Right kidney (tissue), 9 donors: ENCODE measurements at places on chromosomes 1 and 21.

DNA sequence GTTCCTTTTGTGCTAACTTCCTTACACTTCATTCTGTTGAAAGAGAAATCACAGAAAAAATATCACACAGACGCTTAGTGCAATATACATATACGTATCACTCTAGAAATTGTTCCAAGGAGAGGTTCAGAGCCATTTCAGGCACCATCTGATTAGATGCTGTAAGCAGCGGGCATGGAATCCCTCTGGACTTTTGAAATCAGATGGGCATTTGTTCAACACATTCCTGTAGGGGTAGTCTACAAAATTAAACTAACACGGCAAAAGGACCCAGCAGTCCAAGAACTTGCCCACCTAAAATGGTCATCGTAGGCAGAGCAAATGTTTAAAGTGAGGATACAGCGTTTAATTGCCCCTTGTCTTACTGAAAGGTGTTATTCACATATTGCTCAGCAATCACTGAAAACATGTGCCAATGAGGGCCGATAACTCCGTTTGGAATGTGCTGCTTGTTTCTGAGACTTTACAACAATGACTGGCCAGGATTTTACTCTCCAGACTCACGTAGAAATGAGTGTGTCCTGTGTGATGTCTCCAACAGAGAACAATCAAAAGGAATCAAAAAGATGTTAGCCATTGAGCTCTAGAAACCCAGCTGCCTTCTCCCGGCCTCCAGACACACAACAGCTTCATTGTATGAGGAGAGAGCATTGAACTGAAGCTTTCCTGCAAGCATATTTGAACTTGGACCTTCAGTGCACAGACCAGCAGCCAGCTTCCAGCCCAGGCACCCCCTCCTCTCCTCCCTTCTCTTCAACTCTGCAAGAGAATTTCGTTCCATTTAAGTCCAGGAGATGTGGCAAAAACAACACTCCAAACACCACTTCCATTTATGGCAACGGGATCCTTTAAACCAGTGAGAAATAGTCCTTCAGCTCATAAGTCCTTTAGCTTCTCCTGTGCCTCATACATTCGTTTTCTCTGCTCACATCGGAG, 32.1 kb upstream of the ADORA3 start:
- no peak for DNase-seq

DNA sequence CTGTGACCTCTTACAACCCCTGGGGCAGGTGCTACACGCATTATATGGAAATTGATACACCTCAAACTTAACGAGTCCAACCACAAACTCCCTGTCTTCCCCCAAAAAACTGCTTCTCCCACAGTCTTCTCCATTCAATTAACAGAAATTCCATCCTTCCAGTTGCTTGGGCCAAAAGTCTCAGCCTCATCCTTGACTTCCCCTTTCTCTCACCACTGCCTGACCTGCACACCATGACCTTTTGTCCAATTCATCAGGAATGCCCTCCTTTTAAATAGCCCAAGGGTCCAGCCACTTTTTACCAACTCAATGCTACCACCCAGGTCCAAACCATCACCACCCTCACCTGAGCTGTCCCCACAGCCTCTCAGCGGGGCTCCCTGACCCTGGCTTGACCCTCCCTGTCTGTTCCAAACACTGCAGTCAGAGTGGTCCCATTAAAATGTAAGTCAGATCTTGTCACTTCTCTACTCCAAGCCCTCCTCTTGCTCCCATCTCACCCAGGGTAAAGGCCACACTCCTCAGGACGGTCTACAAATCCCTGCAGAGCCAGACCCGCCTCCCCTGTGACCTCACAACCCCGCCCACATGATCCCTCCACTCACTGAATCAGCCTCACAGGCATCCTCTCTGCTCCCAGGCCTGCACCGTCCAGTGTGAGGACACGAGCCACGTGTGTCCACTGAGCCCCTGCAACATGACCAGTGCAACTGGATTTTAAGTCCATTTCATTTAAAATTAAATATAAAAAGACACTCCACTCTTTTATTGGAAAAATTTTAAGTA, 18.5 kb downstream of the KCNN3 start:
- no peak for DNase-seq

GRCh38 chr21:30408782-30409494, 13.1 kb downstream of the KRTAP13-1 start:
- peak; percentile 10 for DNase-seq

DNA sequence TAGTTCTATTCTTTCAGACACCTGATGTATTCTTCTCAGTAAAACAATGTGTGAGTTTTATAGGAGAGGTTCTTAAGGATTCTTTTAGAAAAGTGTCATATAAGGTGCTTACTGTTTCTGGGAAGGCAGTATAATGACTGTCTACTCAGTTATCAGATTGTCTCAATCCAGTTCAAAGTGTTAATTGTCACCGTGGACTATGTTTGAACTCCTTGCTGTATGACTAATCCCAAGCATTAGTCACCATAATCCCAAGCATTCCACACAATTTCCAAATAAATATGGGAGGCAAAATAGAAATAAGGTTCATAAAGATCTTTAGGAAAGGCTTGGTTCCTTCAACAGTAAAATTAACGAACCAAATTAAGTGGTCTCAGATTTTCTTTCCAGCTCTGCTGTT, 342.1 kb upstream of the NR5A2 start:
- no peak for DNase-seq

DNA sequence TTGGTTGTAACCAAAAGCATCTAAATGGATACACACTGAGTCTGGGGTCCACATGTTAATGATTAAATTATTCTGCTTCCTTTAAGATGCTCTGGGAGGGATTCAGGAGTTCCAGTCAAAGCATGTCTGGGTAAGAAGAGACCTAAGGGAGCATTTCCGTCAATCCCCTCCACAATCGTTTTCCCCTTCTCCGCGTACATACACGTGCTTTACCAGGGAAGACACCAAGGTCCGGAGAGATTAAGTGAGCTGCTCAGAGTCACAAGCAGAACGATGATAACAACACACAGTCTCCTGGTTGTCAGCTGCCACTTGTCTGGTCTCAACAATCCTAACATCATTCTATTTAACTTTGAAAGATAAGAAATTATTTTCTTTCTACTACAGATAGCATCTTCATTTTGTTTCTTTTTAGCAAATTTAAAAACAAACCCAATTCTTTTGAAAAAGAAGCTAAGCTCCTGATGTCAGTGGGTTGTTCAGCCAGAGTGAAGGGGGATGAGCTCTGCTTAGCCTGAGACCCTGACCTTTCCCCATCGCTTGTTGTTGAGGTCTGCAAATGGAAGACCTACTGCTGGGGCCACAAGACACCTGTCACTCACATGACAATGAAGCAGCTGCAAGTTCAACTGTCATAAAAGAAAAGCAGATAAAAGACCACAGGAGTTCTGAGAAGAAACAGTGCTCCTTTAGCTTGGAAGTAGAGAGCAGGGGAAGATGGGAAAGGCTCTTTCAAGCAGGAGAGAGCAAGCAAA, 4.5 kb downstream of the PAFAH2 start:
- no peak for DNase-seq

- DNase-seq, result no peak
Observed at GRCh38 chr1:56688522-56689026, 43.5 kb downstream of the PRKAA2 start.

- no peak for DNase-seq
Observed at GRCh38 chr1:62613325-62613727, 16.0 kb downstream of the ANGPTL3 start.

DNA sequence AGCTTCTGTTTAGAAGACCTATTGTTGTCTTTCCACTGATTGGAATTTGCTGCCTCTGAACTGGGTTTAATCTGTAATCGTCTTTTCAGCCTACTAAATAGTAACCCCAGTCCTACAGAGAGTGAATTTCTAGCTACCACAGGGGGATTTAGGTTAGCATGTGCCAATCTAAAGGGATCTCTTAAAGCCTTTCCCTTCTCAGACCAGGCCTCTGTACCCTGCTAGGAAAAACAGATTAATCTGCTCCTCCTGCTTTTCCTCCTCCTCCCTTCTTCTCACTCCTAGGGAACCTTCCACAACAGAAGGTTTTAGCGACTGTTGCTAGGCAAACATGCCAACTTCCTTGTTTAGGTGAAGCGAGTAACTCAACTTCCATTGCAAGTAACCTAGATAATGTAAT, 1.3 kb upstream of the RC3H1 start:
- peak; percentile 46 for DNase-seq

DNA sequence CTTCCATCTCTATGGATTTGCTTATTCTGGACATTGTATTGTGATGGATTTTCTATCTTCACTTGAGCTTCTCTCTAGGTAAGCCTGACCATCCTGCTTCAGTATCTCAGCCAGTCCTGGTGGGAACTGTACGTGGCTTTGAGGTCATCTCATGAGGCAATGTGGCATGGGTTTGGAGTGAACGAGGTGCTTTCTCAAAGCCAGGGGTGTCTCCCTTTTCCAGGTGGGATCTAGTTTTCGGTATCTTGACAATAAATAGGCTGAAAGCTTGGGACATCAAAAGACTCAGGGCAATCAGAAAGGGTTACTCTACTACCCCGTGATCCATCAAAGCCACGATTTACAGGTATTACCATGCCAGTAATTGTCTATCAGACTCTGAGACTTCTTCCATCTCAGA, 40.8 kb downstream of the AZIN2 start:
- no peak for DNase-seq

GRCh38 chr21:28133116-28133515, 859.6 kb downstream of the LTN1 start:
- DNase-seq, result no peak

- DNase-seq, result no peak
Observed at GRCh38 chr1:191350938-191351337, 807.3 kb upstream of the RGS18 start.

GRCh38 chr21:41600116-41600515, 92.2 kb upstream of the TMPRSS2 start:
- DNase-seq, result no peak

GRCh38 chr1:102970496-102971078, 137.7 kb downstream of the COL11A1 start:
- peak; percentile 3 for DNase-seq

DNA sequence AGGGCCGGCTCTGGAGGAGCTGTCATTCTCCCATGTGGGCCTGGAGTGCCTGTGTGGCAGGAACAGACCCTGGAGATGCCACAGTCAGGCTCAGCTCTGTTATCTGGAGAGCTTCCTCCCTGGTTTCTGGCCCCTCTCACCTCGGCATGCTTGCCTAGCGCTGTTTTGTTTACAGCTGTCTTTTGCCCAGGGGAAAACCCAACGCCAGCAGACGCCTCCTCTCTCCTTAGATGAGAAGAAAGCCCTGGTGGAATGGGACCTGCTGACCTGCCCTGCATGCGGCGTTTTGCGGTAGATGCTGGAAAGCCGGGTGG, 104.9 kb downstream of the CRYAA start:
- DNase-seq, result no peak

- no peak for DNase-seq
Observed at GRCh38 chr1:29453502-29454240, 217.3 kb downstream of the PTPRU start.

- DNase-seq, result peak; percentile 89
Observed at GRCh38 chr1:228378090-228378872, 28.4 kb downstream of the TRIM11 start.

DNA sequence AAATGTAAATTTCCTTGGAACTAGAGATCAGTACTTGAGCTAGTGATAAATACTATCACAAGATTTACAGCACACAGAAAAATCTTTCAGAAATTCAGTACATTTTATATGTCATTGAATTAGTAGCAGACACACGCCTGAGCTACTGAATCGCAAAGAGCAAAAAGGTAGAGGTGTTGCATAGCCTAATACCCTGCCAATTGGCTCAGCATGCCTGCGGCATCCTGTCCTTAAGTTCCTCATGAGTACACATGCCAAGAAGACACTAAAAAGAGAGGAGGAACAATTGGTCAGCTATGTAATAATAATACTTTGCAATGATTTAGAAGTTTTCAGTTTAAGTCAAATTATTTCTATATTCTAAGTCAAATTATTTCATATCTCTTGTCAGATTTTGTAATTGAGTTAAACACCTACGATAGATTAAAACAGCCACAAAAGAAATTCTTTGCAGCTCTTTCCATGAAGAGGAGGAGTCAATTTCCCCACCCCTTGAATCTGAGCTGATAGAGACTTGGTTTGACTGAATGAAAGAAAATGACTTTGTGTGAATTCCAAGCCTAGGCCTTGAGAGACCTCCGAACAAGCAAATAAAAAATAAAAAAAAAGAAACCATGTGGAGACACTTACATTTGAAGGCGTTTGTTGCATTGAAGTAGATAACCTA, 36.2 kb upstream of the PKN2 start:
- DNase-seq, result no peak

- no peak for DNase-seq
Observed at GRCh38 chr1:2378441-2378851, 12.9 kb downstream of the MORN1 start.

DNA sequence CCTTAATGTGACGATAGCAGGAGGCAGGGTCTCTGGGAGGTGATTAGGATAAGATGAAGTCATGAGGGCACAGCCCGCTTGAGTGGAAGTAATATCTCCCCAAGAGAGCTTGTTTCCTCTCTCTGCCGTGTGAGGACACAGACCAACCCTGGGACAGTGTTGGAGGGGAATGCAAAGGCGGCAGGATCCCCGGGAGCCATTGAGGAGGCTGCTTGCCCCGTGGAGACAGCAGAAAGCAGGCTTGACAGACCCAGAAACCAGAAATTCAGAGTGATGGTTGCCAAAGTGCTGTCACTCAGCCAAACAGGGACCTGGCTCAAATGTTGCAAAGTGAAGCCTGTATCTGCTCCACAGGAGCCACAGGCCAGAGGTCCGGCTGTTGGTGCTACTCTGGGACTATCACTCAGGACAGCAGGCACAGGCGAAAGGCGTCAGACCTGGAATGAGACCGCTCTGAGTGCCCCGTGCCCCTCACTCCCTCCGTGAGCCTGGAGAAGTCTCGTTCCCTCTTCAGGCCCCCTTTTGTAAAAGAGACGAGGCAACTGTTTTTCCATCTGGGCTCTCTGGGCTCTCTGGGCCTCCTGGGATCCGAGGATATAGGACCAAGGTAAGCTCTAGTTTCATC, 96.6 kb upstream of the VANGL1 start:
- no peak for DNase-seq

DNA sequence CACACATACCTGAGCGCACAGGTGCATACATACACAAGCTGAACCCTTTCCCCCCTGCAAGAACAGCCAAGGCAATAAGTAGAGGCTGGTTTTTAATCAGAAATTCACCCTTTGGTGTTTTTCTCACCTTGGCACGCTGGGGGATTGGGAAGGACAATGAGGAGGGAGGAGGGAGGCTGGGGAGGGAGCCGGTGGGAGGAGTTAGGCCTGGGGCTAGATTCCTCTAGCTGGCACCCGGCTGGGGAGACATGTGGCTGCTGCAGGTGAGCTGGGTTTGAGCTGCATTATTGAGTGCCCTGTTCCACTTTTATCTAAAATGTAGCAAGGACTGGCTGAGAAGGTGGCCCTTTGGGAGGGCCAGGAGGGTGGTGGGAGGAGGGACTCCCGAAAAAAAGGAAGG, 97.8 kb upstream of the CSF3R start:
- no peak for DNase-seq
